Activated T-cell treated with anti-CD3 and anti-CD28 coated beads, Interleukin-2, amount 50 U/mL, for 48 hours (primary cell): ENCODE measurements at places on chromosomes 2 and 18.

DNA sequence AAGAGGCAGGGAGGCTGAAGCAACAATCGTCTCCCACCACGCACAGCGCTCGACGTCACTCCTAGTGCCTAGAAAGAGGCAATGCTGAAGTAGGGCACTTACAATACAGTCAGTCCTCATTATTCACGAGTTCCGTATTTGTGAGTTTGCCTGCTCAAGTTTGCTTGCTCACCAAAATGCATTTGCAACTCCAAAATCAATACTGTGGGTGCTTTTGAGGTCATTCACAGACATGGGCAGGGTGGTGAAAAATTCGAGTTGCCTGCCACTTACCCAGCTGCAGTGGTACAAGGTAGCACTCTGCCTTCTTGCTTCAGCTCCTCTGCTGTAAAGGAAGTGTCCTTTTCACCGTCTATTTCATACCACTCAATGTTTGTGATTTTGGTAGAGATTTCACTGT, 113.7 kb upstream of the NCK2 start:
- DNase-seq, result no peak

DNA sequence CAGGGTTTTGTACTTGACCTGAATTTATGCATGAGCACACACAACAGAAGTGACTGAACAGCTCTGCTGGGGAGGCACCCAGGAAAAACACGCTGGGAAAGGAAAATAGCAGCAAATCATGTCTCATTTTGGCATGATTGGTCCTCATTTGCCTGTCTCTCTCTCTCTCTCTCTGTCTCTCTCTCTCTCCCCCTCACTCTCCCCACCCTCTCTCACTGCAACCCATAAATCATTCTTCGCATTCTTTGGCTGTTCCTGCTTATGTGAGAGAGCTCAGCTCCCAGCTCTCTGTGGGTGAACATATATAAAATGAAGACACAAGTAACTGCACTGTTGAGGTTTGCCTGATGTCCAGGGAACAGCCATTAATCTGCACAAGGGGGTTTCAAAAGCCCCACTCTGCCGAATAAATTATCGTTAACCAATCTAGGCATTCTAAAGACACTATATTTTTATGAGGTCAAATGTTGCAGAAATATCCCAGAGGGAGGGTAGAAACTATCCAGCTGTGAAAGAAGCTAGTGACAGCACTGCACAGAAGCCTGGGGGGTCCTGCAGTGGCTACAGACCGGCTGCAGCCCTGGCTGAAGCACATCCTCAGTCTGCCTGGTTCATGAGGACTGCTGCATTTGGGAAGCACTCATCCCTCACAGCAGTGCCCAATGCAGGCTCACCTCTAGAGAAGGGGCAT, 260.3 kb downstream of the AFF3 start:
- no peak for DNase-seq

- DNase-seq, result no peak
Measured at GRCh38 chr2:231397928-231398294, 2.4 kb downstream of the B3GNT7 start.

- peak; percentile 52 for DNase-seq
Measured at GRCh38 chr2:189142893-189143759, 36.4 kb downstream of the COL5A2 start.

DNA sequence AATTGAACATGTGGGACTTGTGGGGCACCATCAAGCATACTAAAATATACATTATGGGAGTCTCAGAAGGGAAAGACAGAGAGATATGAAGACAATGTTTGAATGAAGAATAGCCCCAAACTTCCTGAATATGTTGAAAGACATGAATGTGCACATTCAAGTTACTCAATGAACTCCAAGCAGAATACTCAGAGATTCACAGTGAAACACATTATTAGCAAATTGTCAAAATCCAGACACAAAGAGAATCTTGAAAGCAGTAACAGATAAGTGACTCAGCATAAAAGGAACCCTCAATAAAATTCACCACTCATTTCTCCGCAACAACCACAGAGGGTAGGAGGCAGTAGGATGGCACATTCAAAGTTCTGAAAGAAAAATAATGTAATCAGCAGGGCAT, 8.8 kb downstream of the C2orf92 start:
- DNase-seq, result no peak
